ENCODE measurements at places on chromosomes 12 and 14. TPM values are rescaled to one million over a fixed set of nuclear protein-coding genes. Genes with fewer than 3 reads are reported as not detected.

The NGB gene
- not detected for total RNA-seq

The GLT8D2 gene
- total RNA-seq: 4.0 TPM

The KCNC2 gene
- not detected for total RNA-seq

The C12orf50 gene
- total RNA-seq: not detected
